ENCODE measurements at places on chromosomes 1 and 21.

GRCh38 chr1:161171191-161171590 lies 5.0 kb downstream of the PPOX start:
- DNase-seq = no peak

DNA sequence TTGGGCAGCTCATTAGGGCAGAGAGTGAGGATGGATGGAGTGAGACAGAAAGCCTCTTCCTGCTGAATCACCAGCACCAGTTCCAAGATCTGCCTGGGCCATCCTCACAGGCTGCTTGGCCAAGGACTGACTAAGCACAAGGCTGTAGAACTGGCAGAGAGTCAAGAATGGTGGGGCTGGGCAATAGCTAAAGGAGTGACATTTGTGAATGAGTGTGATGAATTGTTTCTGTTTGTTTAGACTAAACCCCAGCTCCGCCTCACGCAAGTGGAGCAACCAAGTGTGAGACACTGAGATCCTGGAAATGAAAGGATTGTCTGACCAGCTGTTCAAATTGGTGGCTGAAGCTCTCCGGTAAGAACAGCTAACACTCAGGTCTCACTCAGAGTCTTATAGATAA lies 38.6 kb downstream of the BRINP2 start:
- DNase-seq = peak; percentile 100

- no peak for DNase-seq
Measured at GRCh38 chr21:42769820-42770716, 109.3 kb downstream of the WDR4 start.

DNA sequence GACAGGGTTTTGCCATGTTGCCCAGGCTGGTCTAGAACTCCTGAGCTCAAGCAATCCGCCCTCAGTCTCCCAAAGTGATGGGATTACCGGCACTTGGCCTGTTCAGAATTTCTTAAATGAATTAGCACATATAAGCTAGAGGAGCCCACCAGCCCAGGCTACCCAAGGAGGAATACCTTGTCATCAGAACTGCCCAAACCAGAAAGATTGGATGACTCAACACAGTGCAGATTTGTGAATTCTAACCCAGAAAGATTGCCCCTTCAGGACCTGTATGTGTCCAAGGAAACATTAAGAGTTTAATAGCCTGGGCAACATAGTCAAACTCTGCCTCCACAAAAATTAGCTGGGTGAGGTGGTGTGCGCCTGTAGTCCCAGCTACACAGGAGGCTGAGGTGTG lies 14.0 kb upstream of the LIN9 start:
- no peak for DNase-seq

All from foreskin fibroblast (primary cell).